Stimulated activated CD4-positive, alpha-beta T cell treated with anti-CD3 and anti-CD28 coated beads, Interleukin-12 subunit alpha, Interleukin-12 subunit beta, amount 100 ng/mL, for 4 hours (primary cell): ENCODE measurements at places on chromosomes 6 and 20.
A peak's percentile ranks its signal among the peaks of the same experiment; 100 is the strongest.

DNA sequence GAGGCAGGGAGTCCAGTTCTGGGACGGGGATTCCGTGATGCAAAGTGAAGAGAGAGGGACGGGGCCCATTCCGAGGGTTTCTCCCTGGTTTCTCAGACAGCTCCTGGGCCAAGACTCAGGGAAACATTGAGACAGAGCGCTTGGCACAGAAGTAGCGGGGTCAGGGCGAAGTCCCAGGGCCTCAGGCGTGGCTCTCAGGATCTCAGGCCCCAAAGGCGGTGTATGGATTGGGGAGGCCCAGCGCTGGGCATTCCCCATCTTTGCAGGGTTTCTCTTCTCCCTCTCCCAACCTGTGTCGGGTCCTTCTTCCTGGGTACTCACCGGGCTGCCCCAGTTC lies 35.9 kb upstream of the HLA-G start:
- no peak for DNase-seq

- DNase-seq, result no peak
Observed at GRCh38 chr6:106474466-106474865, 113.9 kb downstream of the CRYBG1 start.

DNA sequence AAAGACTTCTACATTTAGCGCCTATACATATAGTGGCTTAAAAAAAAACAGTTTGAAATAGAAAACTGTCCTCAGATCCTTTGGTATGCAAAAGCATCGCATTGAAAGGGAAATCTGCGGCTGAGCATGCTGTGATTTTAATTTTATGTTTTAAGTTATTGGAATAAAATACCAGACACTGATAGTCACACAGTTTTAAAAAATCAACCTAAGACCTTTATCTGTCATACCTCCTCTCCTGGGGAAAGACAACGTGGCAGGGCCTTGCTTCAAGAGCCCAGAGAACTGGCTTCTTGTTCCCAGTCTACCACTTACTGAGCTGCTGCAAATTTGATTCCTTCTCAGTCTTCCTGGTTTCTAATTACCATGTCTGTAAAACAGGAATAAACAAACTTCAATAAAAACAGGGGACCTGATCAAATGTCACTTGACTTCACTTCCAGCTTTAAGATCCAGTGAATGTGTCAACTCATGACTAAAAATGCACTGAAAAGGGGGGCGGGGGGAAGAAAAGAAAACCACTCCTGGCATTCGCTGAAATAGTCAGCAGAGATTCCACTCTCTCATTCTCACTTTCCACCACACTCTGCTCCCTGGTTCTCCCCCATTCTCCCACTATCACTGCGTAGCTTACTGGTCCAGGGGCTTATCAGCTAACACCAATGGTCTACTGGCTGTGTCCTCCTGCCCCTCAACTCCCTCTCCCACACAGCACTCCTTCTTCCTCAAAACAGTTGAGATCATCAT lies 494.7 kb upstream of the MARCKS start:
- DNase-seq, result no peak

GRCh38 chr6:150208611-150209352 lies 65.9 kb downstream of the PPP1R14C start:
- DNase-seq, result no peak

DNA sequence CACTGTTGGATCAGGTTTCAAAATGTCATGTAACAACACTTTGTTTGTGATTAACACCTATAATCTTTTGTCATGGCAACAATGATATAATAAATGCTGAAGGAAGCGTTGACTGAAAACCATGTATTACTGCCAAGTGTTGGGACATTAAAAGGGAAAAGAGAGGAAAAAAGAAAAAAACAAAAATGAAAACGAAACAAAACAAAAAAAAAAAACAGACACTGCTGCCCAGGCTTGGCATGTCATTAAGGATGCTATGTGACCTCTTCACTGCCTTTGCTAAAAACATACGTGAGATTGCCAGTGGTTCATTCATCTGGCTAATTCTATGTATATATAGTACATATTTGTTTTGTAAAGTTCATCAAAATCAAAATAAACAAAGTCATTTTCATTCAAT lies 516.7 kb upstream of the RNF217 start:
- DNase-seq, result no peak

DNA sequence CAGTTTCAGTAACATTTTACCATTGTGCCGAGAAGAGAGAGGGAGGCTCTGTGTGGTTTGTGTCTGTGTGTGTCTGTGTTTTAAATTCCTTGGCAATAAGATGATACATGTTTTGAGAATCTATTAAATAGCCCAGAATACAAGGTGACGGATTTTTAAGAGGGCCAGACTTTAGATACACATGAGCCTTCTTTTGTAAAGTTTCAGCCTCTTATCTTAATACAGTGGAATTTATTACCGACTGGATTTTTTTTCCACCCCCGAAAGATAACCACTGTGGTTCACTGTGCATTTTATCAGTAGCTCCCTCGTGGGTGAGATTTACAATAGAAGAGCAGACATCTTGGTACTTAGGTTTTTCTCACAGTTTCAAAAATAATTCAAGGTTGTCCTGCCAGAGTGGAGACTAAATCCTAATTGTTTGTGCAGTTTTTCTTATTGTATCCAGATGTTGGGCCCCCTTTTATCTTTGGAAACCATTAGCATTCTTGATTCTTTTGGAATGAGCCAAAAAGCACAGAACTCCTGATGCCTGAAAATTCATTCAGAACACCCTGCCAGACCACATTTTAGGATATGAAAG lies 49.9 kb downstream of the STK4 start:
- DNase-seq, result no peak

GRCh38 chr6:5034328-5034727 lies 30.5 kb upstream of the RPP40 start:
- no peak for DNase-seq

- peak; percentile 46 for DNase-seq
Observed at GRCh38 chr6:45421709-45422502, 44.2 kb upstream of the SUPT3H start.

DNA sequence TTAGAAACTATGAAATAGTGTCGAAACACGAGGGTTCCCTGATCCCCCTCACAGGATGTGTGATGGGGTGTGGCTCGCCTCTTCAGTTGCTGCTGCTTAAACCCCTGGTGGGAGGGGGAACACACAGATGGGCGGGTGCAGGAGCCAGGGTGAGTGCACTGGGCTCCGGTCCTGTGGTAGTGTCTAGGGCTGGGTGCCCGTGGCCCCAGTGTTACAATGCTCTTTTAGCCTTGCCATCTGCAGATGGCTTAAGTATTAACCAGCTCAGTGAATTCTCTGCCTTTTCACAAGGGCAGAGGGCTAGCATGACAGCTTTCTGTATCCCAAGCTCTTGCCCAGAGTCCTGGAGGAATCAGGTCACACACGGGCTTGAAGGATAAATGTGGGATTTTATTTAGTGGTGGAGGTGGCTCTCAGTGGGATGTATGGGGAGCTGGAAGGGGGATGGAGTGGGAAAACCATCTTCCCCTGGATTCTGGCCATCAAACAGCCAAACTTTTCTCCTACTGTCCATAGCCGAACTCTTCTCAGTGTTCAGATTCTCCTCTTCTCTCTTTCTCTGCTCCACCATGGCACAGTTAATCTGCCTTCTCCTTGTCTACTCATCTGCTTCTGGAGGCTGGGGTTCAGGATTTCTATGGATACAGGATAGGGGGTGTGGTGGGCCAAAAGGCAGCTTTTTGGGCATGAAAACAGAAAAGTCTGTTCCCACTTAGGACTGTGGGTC lies 659.0 kb downstream of the EPM2A start:
- no peak for DNase-seq
